ENCODE measurements at places on chromosomes 5 and 9. TPM values are rescaled to one million over a fixed set of nuclear protein-coding genes. Genes with fewer than 3 reads are reported as not detected.

The UQCRQ gene
- total RNA-seq: 537 TPM

The FCN1 gene
- total RNA-seq: not detected

The CDH9 gene
- not detected for total RNA-seq

The ACOT12 gene
- not detected for total RNA-seq
